Neural crest cell (in vitro differentiated cells): ENCODE measurements at places on chromosomes 5 and 9.

- DNase-seq, result no peak
Measured at GRCh38 chr5:60503771-60504170, 196.2 kb downstream of the DEPDC1B start.

- DNase-seq, result no peak
Measured at GRCh38 chr5:102283102-102283797, 12.8 kb downstream of the SLCO4C1 start.

DNA sequence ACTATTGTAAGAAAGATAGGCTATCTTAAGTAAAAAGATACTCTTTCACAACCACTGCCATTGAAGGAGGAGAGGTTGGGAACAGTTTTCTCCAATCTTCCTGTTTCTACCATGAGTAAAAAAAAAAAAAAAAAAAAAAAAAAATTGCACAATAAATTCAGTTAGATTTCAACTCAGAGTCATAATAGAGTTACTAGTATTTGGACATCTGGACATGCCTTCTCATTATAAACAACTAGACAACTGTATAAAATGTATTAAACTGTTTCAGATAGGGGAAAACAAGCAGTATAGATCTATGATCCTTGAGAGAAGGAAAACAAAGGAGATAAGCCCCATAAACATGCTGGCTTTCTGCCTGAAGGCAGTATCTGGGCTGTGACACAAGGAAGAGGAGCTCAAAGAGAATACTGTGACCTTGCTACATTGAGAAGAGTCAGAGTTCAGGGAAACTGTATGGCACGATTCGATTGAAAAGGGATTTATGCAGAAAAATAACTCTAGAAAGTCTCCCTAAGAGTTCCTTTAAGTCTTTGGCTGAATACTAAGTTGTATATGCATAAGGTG, 249.2 kb upstream of the POU5F2 start:
- DNase-seq, result no peak

GRCh38 chr5:36585701-36586100, 20.7 kb upstream of the SLC1A3 start:
- no peak for DNase-seq

GRCh38 chr9:92534674-92535073, 1.1 kb downstream of the ECM2 start:
- no peak for DNase-seq

DNA sequence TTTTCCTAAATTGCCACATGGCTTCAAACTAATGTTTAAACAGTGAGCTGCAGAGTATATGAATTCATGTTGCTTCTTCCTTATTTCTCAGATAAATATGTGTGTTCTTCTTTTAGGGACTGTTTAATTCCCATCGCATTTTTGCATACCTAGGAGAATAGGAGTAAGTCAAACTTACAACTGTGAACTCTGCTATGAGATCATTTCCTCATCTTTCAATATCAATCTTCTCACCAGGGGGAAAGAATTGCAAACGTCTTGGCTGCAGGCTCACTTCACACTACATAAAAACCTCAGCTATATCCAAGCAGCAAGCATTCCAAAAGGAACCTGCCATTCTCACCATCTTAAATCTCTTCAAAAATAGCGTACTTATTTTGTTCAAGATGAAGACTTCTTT, 271.0 kb downstream of the DNAH5 start:
- DNase-seq, result no peak

DNA sequence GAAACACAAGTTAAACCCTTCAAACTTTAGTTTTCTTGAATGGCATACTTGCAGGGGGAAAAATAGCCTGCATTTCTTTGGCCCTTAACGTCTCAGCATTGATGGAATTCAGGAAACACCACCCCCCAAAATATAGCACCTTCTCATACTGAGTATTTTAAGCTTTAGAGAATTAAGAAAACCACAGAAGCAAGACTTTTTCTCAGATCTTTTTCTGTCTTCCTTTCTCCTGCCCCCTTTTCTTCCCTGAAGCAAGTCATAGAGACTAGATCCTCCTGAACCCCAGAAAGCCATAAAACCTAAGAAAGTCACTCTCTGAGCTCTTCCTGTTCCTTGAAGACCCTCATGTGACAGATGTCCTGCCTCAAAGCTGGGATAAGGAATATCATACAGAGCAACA, 1069.9 kb downstream of the EFNA5 start:
- DNase-seq, result no peak

DNA sequence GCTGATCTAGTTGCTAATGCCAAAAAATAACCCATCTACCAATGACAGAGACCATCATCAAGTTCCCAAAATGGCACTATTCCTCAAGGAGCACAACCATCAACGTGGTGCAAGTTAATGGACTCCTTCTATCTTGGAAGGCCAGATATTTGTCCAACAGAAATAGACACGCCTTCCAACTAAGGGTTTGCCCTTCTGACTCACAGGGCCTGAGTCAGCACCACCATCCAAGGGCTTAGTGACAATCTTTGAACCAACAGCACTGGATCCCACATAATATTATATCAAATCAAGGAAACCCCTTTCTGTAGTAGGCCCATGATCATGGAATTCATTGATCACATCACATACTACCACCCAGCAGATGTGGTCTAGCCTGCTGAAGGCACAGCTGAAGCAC, 84.3 kb downstream of the MED27 start:
- DNase-seq, result no peak

DNA sequence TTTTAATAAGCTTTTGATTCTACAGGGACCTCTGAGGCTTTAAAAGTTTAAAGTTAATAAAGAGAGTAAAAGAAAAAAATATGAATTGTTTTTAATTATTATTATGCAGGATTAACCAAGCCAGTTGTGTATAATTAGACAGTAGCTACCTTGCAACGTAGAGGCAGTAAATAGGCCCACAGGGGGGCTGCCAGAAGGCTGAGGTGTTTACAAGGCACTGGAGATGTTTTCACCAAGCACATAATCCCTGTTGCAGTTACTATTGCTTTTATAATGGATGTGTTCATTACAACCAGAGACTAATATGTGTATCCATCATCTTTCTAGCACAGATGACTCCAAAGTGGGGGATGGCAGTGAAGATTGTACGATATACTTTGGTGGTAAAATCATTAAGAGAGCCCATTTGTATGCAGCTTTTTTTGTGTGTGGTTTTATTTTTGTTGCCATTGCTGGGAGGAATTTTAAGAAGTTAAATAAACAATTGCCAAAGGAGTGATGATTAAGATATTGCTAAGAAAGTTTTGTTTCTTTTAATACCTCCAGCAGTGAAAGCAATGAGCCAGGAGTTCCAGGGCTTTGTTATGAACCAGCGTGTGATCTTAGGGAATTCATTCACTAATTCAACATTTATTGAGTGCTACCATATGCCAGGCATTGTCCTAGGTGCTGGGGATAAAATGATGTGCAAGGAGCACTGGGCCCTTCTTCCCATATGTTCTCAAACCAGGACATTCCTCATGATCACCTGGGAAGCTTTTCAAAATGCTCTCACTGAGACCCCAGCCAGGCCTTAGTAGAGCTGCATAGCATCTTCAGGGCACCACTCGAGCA, 138.7 kb upstream of the EFNA5 start:
- no peak for DNase-seq

DNA sequence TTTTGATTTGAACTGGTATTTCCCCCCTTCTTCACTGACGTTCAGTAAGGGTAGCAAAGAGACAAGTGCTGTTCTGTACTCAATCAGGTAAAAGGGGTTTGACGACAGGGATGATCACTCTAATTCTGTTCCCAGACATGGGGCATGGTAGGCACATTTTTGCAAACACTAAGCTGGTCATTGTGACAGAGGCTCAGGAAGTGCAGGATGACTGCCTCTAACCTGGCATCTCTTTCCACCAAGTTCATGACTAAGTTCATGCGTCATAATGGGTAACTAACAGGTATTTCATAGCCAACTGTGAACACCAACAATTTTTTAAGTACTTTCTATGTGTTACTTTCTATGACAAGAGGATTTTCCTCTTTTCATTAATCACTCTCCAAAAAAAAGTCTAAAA, 166.5 kb downstream of the MAPKAP1 start:
- no peak for DNase-seq

DNA sequence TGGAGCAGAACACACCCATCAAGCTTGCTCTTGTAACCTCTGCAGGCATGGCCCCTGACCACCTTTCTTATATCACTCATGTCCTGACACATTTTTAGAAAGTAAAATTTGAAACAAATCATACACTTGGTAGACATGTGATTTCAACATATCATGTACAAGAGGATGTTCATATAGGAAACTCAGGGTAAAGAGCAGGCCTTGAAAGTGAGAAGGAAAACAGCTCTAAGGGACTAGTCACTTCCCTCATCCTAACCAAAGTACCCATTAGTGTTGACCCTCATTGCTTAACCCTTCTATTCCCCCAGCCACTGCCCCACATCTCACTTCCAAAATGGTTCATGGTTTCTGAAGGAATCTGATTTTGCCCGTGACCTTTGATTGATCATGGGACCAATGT, 492.4 kb upstream of the KLF4 start:
- no peak for DNase-seq

DNA sequence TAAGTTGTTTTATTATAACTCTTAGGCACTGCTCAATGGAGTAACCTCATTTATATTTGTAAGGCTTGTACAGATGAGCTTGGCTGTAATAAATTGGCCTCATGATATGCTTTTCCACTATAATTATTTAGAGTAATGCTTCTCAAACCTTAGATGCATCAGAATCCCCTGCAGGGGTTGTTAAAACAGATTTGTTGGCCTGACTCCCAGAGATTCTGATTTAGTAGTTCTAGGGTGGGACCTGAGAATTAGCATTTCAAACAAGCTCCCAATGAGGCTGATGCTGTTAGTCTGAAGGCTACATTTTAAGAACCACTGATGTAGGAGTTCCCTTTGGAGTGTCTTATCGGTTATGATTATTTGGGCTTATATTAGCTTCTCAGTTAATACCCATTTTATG, 38.2 kb upstream of the ARSB start:
- DNase-seq, result no peak

DNA sequence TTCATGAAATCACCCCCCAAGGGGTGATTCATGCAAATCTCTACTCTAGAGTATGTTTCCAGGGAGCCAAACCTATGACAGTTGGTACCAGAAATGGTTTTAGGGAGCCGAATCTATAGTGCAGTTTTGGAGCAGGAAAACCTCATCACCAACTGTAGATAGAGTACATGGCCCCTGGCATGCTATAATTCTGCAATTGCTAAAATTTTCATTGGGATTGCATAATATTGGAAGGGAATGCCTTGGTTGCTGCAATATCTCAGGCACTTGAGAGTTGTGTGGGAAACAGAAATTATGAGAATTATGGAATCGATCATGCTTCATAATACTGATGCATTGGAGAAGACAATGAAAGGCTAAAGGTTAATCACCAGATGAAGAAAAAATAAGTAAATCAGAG, 148.2 kb upstream of the PLPPR1 start:
- DNase-seq, result no peak

DNA sequence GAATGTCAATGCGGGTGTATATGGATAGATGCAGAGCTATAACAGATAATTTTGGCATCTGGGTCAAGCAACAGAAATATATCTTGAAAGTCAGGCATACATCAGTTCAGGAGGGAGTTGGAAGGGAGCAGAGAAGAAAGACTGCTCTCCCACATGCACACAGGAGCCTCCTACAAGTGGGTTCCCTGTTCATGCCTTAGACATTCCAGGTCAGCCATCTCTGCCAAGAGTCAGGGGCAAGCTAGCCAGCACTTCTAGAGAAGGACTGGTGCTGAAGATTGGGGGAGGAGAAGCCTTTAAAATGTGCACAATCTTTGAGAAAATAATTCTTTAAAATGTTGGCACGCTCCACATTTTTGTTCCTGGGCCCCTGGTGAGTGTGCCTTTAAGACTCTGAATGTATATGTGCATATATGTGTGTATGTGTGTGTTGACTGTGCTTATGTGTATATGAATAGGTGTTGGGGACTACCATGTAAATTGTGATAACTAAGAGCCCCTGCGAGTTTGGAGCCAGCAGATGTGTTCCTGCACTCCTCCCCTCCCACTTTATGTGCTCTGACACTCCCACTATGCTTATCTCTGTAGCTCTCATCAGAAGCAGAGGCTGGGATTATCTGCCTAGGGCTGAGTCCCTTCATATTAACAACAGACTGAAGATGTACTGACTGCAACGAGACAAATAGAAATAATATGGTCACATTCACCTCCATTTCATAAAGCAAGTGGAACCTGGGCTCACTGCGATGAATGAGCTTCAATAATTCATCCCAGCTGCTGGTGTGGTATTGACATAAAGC, 21.5 kb upstream of the DELE1 start:
- DNase-seq, result no peak

DNA sequence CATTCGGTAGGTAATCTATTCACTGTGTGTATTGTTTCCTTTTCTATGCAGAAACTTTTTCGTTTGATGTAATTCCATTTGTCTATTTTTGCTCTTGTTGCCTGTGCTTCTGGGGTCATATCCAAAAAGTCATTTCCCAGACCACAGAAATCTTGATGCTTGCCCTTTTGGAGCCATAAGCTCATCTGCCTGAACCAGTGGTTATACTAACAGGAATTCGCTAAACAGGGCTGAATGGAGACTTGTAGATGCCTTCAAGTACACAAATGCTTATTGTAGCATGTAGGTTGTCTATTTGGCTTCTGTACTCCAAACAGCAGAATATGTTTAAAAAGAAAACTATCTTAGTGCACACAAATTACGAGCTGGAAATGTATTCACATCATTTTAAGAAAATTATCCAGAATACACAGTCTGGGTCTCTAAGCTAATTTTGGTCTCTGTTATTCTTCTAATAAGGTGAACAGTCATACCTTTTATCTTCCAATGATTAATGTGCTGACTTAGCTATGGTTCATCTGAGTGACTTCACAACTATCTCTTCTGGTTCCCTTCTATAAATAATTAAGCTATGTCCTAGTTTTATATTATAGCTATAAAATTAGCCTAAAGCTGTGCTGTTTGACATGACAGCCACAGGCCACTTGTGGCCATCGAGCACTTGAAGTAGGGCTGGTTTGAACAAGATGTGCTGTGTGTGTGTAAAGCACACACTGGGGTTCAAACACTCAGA, 87.6 kb downstream of the DAPK1 start:
- DNase-seq, result no peak

- no peak for DNase-seq
Measured at GRCh38 chr9:126144196-126144595, 182.4 kb upstream of the MVB12B start.

DNA sequence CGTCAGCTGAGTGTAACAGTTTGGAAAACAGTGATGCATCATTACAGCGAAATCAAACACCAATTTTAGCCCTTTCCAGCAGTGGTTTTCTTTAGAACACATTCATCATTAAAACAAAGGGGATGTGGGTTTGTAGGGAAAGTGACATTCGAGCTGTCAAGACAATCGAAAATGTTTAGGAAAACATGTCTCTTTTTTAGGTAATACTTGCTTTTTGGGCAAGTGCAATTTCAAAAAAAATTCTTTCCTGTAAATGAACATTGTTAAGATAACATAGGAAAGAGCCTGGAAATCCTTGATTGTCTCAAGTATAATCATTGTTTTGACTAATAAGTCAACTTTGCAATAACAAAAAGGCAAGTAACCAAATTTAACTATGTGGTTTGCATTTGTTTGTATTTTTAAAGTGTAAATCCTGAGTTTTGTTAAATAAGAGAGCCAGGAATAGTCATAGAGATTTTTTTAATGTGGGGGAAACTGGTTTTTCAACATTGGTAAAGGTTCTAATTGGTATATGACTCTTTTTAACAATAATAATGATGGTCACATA, 182.5 kb downstream of the TTLL11 start:
- no peak for DNase-seq

GRCh38 chr5:55773057-55773456, 35.2 kb downstream of the DDX4 start:
- DNase-seq, result no peak
